ENCODE measurements at places on chromosomes 11 and 22.
A peak's percentile ranks its signal among the peaks of the same experiment; 100 is the strongest.

- DNase-seq = no peak
Observed at GRCh38 chr11:87295237-87295636, 257.5 kb downstream of the TMEM135 start.

DNA sequence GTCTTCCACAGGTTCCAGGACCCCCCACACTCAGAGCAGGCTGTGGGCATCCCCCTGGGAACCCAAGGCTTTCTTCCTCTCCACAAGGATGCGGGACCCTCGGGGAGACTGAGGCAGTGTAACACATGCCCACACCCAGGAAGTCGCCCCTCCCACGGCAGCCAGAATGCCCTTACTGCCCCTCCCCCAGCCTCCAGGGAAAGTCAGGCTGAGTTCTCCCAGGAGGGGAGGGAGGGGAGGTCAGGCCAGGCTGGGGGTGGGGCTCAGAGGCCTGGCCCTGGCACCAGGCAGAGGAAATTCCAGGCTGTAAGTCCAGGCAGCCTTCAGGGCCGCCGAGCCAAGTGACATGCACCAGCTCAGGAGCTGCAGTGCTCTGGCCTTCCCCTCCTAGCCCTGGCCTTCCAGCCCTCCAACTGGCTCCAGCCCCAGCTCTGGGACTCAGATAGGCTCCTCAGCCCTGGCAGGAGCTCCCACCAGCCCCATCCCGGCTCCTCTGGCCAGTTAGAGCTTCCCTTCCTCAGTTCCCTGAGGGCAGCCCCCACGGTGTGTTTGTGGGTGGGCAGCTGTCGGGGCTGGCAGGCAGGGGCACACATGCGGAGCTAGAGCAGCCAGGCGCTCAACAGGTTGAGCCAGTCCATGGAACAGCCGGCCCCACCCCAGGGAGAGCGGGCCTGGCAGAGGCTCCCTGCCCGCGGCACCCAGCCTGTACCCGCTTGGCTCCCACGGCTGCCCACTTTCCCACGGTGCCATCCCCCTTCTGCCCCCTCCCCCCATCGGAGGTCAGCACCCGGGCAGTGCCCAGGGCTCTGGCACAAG lies 3.6 kb downstream of the BCL9L start:
- DNase-seq = peak; percentile 94

DNA sequence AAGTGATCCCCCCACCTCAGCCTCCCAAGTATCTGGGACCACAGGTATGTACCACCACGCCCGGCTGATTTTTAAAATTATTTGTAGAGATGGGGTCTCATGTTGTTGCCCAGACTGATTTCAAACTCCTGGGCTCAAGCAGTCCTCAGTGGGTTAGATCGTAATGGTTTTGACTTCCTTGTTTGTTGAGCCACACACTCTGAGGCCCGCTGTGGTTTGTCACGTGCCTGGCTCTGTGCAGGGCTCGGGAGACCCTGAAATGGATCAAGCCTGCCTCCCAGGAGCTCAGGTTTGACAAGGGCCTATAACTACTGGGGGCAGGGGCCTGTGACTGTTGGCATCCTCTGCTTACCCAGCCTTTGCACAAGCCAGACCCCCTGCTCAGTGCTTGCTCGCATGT lies 68.1 kb downstream of the MPPED1 start:
- DNase-seq = no peak

DNA sequence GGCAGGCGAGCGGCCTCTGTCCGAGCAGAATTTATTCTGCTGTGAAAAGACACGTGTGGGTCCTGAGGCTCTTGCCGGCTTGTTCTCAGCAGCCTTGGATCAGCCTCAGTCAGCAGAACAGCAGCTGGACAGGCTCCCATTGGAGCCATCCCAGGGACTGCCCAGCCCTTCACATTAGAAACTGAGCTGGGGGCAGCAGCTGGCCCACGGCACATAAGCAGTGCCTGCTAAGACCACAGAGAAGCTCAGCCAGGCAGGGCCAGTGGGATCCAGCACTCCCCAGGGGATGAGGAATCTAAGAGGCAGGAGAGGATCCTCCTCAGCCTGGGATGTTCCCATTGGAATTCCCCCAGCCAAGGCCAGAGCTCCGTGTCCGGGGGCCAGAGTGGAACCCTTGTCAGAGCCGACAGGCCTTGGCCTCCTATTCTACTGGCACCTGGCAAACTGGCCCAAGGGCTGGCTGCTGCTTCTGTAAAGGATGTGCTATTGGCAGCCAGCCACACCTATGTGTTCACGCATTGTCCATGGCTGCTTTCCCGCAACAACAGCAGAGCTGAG lies 18.2 kb downstream of the RTN4R start:
- no peak for DNase-seq

GRCh38 chr11:47233989-47234668 lies 14.5 kb downstream of the ACP2 start:
- DNase-seq = no peak

DNA sequence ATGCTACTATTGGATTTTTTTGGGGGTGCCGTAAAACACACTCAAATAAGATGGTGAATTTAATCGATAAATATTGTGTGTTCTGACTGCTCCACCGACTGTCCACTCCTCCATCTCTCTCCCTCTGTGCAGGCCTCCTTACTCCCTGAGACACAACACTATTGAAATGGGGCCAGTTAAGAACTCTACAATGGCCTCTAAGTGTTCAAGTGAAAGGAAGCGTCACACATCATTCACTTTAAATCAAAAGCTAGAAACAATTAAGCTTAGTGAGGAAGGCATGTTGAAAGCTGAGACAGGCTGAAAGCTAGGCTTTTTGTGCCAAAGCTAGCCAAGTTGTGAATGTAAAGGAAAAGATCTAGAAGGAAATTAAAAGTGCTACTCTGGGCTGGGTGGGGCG lies 156.7 kb downstream of the CTTN start:
- DNase-seq = no peak

DNA sequence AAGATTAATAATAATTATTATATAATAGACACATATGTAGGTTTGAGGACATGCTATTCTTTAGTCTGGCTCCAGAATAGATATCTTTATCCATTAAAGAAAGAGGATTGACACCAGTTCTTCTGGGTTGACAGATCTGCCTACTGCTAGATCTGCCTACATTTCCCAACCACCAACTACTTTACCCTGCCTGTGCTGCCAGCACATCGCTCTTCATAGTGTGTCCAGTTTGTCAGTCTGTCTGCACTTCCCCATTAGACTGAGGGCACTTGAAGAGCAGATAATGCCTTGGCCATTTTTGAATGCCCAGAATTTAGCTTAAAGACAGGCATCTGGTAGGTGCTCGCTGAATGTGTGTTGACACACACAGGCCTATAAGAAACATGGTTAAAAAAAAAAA lies 910.1 kb upstream of the FAT3 start:
- no peak for DNase-seq

GRCh38 chr11:1746956-1747752 lies 3.2 kb downstream of the IFITM10 start:
- peak; percentile 56 for DNase-seq

DNA sequence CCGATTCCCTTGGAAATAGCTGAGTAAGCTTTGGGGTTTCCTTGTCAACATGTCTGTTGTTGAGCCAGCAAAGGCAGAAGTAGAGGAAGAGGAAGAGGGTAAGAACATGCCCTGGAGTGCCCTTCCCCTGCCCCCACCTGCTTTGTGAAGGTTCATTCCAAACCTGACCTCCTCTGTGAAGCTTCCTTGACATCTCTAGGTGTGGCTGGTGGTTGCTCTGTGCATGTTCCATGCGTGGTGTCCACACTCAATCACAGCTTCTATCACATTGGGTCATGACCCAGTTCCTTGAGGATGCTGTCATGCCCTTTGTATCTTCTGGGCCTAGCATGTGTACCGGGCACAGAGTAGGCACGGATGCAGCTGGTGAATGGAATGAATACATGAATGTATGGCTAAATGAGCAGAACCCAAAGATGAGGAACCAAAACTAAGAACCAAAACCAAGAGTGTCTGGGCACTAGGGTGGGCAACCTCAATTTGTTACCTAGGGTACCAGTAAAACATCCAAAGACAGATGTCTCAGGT lies 23.7 kb upstream of the FXYD6 start:
- no peak for DNase-seq

DNA sequence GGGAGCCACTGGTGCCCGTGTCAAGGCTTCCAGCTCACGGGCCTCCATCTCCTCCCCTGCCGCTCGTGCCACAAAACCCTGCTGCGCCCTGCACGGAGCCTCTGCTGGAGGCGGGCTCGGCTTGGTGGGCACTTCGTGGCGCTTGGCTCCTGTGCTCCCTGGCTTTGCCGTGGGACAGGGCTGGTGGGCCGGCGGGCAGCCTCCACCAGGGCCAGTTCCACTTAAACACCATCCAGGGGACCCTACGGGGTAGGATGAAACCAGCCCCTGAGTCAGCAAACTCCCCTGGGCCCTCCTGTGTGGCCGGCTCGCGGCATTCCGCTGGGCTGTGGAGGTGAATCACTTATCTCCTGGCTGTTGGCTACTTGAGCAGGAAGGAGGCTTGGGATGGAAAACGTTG lies 1304.6 kb downstream of the BRD1 start:
- no peak for DNase-seq

- DNase-seq = peak; percentile 5
Observed at GRCh38 chr11:44618561-44619425, 53.3 kb downstream of the CD82 start.

DNA sequence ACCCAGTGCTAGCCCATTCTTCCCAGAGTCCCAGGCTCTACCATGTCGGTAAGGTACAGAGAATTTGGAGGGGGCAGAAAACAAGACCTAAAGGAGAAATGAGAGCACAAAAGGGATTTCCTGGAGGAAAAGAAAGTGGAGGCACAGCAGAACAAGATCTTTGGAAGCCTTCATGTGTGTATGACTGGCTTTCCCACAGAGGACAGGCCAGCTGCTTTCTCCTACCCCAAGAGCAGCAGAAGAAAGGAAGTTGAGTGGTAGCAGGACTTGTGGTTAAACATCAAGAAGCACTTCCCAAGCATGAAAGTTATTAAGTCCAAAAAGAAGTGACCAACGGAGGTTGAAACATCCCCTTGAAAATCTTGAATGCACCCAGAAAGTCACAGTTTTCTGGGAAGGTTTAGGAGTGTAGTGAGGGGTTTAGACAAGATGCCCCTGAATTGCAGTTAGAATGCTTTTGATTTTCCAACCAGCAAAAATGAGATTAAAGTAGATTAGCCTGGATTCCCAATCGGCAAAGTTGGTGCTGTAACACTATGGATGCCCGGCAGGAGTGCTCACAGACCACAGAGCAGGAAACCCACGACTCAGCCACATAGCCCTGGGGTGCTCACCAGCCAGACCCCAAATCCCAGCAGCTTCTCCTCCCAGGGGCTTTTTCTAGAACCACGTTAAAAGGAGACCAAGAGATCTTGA lies 608 bp downstream of the TMPRSS13 start:
- DNase-seq = no peak

DNA sequence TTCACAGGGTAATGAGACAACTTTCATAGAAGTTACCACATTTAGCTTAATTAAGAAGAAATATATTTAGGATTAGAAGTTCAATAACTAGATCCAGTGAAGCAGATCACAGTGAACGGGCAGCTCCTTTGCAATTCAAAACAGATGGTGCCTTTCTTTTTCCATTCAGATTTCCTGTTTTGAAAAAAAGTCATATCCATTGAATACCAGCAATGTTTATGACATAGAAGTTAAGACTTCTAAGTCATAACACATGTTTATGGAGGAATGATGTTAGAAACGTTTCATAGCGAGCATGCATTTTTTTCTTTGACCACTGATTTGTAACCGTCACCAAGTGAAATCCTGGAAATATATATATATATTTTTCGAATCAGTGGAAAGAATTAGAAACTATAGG lies 24.7 kb downstream of the LUZP2 start:
- DNase-seq = no peak

DNA sequence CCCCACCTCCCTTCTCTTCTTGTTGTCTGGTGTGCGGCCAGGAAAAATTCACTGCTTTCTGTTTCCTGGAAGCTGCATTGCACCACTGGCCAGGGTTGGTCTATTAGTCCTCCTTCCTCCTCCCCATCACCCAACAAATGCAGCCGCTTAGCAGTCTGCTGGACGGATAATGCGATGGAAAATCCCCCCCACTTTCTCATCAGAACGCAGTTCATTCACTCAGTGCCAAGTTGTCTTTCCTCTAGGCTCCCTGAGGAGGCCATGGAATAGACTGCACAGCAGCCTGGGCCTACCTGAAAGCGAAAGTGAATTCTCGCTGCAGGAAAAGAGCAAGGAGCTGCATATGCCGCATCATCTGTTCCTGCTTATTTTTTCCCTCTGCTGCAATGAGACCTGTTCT lies 513.6 kb downstream of the METTL15 start:
- DNase-seq = no peak

GRCh38 chr11:95093548-95093947 lies 3.9 kb downstream of the ENDOD1 start:
- no peak for DNase-seq

GRCh38 chr11:30107899-30108298 lies 91.1 kb upstream of the KCNA4 start:
- DNase-seq = no peak

DNA sequence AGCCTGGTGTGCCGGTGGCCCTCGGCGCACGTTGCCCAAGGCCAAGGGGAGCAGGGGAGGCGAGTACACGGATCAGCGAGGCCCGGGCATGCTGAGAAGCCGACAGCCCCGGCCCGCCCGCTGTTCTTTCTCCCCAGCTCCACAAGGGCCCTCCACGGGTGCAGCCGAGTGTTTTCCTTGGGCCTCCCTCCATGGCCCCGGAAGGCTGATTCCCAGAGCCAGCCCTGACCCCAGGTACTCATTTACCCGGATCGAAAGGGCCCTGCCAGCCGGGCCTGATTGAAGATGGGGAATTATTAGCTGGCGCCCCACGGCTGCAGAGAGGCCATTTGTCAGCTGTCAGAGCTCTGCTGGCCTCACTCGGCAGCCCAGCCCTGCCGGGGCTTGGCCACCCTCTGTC lies 53.1 kb downstream of the WNT7B start:
- no peak for DNase-seq

DNA sequence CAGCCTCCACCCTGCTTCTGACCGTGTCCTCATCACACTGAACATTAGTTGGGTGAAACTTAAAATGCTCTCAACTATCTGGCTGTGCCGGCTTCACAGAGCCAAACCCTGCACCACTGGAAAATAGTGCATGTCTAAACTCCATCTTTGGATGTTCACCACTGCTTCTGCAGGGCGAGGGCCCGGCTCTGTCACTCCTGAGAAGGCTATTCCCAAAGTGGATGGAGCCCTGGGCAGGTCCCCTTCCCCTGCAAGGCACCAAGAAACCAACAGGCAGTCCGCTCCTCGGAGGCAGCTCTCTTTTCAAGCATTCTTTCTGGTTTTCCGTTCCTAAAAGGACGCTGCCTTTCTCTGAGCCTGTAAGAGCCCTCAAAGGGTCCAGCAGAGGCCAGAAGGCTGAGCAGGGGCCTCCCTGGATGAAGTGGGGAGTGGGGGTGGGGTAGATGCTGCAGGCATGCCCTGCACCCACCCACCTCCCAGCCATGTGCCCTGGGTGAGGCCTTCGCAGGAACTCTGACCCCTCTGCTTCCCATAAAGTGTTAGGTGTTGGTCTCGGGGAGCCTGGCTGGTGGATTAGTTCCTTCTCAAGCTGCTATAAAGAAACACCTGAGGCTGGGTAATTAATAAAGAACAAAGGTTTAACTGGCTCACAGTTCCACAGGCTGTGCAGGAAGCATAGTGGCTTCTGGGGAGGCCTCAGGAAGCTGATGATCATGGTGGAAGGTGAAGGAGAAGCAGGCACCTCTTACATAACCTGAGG lies 23.3 kb downstream of the LINC01488 start:
- DNase-seq = no peak

GRCh38 chr11:62687508-62688396 lies 1.6 kb downstream of the LRRN4CL start:
- DNase-seq = no peak

- no peak for DNase-seq
Observed at GRCh38 chr11:128421577-128422330, 165.6 kb downstream of the ETS1 start.

- DNase-seq = no peak
Observed at GRCh38 chr22:41254230-41254629, 13.5 kb upstream of the CHADL start.

- no peak for DNase-seq
Observed at GRCh38 chr22:25208743-25209505, 9.3 kb downstream of the CRYBB3 start.
